ENCODE measurements at places on chromosomes 12 and 14.

DNA sequence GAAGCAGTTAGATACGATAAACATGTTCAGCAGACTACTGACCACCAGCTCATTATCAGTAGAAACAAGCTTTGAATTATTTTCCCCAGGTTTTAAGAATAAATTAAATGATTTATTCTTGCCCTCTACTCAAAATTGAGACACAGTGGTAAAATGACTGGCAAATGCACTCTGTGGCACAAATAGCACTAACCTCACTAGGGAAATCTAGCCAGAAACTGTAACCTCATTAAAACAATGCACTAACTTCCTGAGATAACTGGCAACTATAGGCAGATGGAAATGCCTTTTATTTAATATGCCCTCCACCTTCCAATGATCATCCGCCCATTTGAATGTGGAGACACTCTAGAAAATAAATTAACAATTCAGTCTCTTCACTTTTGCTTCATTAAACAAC lies 33.2 kb downstream of the CPNE8 start:
- no peak for DNase-seq

DNA sequence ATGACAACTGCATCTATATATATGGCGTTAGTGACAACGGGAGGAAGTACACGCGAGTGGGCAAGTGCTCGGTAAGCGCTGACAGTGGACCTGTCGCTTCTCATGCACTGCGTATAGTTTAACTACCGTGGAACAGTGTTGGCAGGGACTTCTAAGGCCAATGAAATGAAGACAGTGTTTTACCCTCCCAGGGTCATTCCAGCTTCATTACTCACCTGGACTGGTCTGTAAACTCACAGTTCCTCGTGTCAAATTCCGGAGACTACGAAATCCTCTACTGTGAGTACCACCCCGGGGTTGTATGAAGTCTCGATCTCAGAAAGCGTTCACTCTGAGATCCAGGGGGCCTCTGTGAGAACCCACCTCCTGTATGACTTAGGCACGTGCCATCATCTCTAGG lies 129.2 kb upstream of the EVL start:
- DNase-seq = no peak

DNA sequence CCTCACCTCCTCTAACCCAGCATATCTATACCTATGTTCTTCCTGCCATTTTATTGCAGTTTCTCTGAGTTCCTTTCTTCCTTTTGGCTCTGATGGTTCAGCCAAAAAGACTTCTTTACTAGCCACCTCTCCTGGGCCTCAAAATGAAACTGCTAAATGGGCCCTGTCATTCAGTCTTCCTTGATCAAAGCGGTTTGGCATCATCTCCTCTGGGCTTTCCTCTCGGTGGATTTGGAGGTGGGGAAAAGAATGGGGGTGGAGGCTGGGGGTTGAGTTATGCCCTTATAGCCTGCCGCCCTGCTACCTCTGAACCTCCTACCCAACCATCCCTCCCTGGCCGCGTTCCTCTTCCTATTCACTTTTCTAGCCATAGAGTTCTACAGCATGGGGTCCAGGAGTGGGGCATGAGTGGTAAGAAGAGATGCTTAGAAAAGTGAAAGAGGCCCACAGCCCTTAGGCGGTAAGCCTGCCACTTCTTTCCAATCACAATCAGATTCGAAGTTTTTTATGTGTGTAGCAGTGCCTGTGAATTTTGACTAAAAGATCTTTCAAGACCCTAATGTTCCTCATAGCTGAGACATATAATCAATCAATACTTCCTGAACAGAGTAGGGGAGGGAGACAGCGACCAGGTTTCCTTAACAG lies 2.5 kb downstream of the AJUBA start:
- DNase-seq = no peak

- no peak for DNase-seq
These were observed 22.4 kb upstream of the EIF2B2 start for GRCh38 chr14:74980398-74980730.

- no peak for DNase-seq
These were observed 37.8 kb downstream of the CCDC92 start for GRCh38 chr12:123934829-123935228.

DNA sequence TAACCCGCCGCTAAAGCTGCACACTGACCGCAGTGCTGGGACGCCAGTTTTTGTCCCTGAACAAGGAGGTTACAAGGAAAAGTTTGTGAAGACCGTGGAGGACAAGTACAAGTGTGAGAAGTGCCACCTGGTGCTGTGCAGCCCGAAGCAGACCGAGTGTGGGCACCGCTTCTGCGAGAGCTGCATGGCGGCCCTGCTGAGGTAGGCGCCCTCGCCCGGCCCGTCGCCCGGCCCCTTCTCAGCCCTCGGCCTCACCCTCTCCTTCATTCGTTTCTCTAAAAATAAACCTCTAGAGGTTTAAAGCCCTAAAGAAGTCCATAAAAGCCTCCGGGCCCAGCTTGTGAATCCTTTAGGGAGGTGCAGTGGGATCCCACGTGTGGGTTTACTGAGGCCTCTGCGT lies 52.2 kb upstream of the AMN start:
- no peak for DNase-seq

DNA sequence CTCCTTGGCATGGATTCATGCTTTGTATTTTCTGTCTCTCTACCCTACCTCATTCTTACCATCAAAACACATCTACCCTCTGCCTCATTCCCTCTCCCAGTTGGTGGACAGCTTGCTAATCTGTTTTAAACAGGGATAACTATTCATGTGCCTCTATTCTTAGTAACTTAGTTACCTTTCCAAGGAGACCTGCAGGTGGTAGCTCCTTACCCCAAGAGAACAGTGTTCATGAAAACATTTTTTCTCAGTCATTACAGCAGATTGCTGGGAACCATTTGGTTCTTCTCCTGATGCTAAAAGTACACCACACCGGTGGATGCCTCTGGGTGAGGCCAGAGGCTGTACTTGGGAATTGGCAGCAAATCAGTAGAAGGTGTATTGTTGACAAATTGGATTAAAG lies 73.0 kb downstream of the CMKLR1 start:
- no peak for DNase-seq

DNA sequence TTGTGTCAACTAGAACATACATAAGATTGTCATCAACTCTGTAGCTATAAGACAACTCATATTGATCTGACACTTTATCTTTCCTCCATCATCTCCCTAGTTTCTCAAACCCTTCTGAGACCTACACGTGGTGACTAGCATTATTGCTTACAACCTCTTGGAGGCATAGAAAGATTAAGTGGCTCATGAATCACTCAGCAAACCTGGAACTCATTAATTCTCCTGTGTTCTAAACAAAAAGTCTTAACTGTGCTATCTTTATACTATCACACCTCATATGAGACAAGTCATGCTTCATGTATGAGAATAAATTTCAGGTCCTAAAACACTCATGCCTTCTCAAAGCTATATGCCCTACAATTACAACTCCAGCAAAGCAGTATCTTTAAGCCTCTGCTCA lies 408.6 kb upstream of the SYT1 start:
- no peak for DNase-seq

GRCh38 chr12:105721051-105721825 lies 390.7 kb downstream of the C12orf75 start:
- no peak for DNase-seq

DNA sequence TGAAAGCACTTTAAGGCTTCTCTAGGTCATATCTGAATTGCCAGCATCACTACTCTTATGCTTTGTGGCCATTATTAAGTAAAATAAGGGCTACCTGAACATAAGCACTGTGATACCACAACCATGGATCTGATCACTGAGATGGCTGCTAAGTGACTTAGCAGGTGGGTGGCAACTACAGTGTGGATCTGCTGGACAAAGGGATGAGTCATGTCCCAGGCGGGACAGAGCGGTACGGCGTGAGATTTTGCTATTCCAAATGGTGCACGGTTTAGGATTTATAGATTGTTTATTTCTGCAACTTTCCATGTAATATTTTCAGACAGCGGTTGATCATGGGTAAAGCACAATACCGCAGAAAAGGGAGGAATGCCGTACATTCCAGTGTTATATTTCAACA lies 39.4 kb downstream of the MLXIP start:
- DNase-seq = no peak

GRCh38 chr14:51147183-51147582 lies 52.3 kb upstream of the TRIM9 start:
- DNase-seq = no peak

DNA sequence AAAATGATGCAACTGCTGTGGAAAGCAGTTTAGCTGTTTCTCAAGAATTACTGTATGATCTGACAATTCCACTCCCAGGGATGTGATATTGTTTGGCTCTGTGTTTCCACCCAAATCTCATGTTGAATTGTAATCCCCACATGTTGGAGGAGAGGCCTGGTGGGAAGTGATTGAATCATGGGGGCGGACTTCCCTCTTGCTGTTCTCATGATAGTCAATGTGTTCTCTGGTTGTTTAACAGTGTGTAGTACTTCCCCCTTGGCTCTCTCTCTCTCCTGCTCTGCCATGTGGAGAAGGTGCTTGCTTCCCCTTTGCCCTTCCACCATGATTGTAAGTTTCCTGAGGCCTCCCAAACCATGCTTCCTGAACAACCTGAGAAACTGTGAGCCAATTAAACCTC lies 93.4 kb upstream of the CPM start:
- no peak for DNase-seq

- DNase-seq = no peak
These were observed 30.8 kb downstream of the CACNA1C start for GRCh38 chr12:2083561-2083960.

- no peak for DNase-seq
These were observed 897 bp downstream of the SUDS3 start for GRCh38 chr12:118377021-118377883.

- DNase-seq = peak; percentile 95
These were observed 21.0 kb upstream of the CHFR start for GRCh38 chr12:132908145-132909029.

DNA sequence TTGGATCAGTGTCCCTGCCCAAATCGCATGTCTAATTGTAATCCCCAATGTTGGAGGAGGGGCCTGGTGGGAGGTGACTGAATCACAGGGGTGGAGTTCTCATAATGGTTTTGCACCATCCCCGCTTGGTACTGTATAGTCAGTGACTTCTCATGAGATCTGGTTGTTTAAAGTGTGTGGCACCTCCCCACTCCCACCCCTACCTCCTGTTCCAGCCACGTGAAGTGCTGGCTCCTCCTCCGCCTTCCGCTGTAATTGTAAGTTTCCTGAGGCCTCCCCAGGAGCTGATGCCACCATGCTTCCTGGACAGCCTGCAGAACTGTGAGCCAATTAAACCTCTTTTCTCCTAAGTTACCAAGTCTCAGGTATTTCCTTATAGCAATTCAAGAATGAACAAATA lies 67.2 kb downstream of the FERMT2 start:
- DNase-seq = no peak

- DNase-seq = no peak
These were observed 58.9 kb upstream of the SRSF5 start for GRCh38 chr14:69708049-69708448.

DNA sequence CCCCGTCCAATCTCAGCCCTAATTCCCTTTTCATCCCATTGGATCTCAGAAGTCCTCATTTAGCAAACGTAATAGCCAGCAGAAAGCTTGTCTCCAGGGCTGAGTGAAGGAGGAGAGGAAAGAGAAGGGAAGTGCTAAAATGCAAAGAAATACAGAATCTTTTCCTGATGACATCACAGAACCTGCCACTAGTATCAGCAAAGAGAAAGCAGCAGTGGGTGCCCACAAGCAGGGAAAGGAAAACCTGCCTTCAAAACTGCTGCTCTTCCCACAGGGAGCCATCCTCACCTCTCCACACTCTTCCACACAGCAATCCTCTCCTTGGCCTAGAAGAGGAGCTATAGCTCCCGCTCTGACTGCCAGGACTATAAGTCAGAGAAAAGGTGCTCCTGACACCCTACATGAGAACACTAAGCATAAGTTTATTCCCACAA lies 11.3 kb downstream of the MED13L start:
- no peak for DNase-seq

DNA sequence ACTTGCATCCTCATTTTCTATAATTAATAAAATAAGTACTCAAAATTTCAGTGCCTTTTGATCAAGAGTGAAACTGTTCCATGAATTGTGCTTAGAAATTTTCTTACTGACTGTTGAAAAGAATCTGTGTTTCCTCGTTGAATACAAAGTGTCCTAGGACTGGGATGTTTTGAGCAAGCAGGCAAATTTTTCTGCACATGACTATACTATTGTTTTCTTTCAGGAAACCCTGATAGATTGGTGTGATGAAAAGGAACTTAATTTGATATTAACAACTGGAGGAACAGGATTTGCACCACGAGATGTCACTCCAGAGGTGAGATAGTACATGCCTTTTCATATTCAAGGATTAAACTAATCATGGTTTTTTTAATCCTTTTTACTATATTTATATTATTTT lies 316.3 kb downstream of the GPHN start:
- no peak for DNase-seq

- DNase-seq = no peak
These were observed 20.1 kb downstream of the NOVA1 start for GRCh38 chr14:26577711-26578110.

DNA sequence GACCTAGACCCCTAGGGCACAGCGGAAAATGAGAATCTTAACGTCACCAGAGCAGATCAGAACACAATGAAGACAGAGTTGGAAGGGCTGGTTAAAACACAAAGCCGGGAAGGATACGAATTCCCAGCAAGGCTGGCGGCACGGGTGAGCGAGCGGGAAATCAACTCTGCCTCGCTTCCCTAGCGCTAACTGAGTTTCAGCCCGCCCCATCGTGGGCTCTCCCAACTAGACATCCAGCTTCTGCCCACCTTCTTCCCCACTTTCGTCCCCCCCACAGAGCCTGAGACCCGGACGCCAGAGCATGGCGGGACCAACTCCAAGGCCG lies 377 bp downstream of the CCNT1 start:
- no peak for DNase-seq

DNA sequence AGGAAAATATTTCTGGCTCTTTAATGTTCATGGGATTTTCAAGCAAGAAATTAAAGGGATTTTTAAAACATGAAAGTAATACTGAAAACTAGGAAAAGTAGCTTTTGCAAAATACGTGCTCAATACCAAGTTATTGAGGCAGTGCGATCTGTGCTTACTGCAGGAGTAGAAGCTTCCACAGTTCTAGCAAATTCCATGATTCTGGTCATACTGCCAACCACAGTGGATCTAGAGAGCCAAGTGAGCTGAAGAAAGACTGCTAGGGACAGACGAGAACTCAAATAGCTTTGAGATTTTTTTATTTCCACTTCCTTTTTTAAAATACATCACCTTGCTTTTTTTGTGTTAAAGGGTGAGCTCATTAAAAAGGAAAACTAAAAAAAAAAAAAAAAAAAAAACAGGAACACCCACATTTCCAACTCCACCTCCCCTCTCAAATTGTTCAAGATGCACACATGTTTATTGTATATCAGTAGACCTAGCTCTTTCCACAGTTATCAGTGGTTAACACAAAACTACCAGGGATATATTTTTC lies 26.2 kb downstream of the EGLN3 start:
- DNase-seq = no peak

- DNase-seq = no peak
These were observed 132.8 kb downstream of the VRK1 start for GRCh38 chr14:96929950-96930349.

Measured in right lung (tissue), 10 donors.